ENCODE measurements at places on chromosomes 13 and 19.

DNA sequence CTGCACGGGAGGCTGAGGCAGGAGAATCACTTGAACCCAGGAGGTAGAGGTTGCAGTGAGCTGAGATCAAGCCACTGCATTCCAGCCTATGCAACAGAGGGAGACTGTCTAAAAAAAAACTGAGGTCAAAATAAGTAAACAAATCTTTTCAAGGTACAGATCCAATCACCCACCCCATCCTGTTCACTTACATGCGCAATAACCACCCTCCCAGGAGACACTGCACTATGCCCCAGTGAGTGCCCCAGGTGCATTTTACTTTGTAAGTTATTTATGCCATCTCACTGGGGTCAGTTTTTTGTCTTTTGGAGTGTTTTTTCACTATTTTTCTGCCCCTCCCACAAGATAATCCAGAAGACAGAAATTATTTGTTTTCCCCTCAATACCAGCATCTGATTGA is 6.9 kb upstream of the ZNF253 start:
- DNase-seq, result no peak

GRCh38 chr13:48040896-48041295 is 3.4 kb downstream of the NUDT15 start:
- no peak for DNase-seq

DNA sequence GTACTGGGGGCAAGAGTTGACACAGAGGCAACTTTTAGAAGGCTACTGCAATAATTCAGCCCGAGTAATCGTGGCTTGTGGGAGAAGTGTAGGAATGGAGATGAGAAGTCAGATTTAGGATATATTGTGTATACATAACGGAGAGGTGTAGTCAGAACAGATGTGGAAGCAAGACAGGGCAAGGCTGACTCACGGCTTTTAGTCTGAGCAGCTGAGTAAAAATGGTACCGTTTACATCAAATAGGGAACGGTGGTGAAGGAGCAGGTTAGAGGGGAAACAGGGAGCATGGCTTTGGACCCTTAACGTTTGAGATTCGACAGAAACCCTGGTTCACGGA is 796 bp upstream of the LSM14A start:
- no peak for DNase-seq

DNA sequence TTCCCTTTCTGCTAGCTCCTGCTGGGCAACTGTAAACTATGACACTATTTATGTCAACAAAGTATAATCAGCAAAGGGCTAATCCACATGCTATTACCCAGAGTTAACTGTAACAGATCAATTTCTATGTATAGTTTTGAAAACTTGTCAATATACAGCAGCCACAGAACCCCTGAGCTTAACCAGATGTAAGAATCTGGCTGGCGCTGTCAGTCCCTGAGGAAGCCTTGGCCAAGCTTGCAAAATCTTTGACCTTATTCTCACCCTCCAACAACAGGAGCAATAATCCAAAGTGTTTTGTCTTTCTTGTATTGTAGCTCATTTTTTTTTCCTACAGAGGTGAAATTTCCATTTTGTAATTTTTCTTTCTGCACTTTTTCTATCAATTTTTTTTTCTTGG is 1230.1 kb upstream of the SLC10A2 start:
- DNase-seq, result no peak

DNA sequence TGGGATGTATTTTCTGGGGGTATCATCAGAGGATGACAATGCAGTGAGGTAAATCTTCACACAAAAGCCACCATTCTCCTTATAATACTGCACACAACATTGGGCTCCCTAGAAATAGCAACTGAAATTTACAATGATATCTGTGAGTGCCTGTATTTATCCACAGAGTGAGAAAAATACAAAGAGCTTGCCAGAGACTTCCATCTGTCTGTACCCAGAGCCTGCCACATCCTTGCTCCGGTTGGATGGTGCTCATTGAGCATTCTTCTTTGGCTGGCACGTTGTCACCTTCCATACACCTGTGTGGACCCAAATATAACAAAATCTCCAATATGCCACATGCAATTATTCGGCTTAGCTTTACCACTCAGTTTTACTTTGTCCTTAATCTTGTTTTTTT is 189.5 kb upstream of the UFM1 start:
- no peak for DNase-seq

GRCh38 chr13:104315606-104316005 is 1249.4 kb upstream of the SLC10A2 start:
- DNase-seq, result no peak

GRCh38 chr13:100890645-100891044 is 216.1 kb upstream of the TMTC4 start:
- DNase-seq, result no peak

Data from thymus (tissue), 14 donors.